Stimulated activated CD4-positive, alpha-beta T cell treated with anti-CD3 and anti-CD28 coated beads, Interleukin-15, amount 100 ng/mL, for 24 hours (primary cell): ENCODE measurements at places on chromosomes 1 and 21.

DNA sequence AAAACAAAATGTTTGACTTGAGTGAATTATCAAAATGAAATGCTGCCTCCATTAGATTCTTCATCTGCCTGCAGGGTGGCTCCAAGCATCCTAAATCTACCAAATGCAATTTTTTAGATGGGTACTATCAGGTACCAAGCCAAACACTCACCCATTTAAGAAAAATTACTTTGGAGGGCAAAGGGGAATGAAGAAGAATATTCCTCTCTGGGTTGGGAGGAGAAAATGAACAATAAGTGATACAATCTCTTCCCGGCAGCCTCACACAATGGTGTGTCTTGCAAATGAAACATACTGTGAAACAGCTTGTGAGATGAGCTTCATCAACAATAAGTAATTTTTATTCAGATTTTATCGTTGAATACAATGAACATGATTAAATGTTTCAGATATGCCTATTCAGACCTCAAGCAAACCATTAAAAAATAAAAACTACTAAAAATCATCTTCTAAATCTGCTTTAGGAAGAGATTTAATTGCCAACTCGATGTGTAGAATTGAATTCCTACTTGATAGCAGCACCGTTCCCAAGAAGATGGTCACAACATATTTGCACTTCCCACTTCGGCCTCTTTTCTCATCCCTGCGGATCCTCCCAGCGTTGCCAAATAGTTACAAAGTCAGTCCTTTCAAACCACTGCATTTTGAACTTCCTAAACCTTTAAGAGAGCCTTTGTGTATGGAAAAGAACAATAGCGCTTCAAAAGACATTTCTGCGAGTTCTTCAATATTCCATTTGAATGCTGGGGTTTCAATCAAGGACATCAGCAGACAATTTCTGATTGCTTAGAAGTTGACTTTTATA lies 2.7 kb downstream of the DAB1 start:
- DNase-seq, result no peak

DNA sequence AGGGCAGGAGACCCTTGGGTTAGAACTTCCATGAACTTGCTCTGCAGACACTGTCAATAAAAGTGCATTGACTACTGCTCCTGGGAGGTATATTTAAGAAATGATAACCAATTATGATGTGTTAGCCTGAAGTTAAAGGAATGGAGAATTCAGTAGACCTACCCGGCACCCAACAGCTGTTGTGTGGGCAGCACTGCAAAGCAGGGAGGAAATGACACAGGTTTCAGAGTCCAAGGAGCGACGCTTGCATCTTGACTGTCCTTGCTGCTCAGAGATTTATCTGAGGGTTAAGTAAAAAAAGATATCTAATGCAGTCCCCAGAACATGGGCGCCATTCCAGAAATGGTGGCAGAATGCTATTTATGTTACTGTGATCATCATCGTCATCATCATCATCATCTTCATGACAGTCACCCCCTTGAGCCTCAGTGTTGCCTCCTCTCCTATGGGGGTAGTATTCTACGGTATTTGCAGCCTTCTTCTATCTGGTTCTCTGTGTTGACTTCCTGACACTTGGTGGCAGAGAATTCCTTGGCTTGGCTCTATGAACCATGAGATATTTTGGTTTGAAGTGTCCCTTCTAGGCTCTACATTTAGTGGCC lies 225.9 kb downstream of the KAZN start:
- DNase-seq, result no peak

DNA sequence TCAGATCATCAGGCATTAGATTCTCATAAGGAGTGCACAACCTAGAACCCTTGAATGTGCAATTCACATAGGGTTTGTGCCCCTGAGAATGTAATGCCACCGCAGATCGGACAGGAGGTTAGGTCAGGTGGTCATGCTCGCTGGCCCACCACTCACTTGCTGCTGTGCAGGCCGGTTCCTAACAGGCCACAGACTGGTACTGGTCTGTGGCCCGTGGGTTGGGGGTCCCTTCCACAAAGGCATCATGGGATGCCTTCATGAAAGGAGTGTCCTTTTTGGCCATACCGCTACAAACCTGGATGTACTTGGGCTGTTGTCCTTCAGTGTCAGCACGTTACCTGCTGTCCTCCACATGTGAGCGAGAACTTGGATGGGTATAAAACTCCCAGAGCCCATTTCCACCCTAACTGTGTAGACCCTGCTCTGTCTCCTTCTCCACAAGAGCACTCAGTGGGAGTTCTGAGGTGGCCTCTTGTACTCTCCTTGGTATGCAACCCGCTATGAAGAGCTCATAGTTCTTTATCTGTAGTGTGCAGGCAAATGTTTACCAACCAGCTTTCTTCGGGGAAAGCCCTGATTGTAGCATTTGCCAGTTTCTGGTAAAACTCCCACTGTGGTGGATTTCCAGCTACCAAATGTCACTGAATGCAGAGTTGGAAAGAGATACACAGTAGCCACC lies 41.7 kb upstream of the SLC19A1 start:
- DNase-seq, result no peak

GRCh38 chr21:44021064-44021463 lies 9.0 kb downstream of the TRAPPC10 start:
- DNase-seq, result no peak

DNA sequence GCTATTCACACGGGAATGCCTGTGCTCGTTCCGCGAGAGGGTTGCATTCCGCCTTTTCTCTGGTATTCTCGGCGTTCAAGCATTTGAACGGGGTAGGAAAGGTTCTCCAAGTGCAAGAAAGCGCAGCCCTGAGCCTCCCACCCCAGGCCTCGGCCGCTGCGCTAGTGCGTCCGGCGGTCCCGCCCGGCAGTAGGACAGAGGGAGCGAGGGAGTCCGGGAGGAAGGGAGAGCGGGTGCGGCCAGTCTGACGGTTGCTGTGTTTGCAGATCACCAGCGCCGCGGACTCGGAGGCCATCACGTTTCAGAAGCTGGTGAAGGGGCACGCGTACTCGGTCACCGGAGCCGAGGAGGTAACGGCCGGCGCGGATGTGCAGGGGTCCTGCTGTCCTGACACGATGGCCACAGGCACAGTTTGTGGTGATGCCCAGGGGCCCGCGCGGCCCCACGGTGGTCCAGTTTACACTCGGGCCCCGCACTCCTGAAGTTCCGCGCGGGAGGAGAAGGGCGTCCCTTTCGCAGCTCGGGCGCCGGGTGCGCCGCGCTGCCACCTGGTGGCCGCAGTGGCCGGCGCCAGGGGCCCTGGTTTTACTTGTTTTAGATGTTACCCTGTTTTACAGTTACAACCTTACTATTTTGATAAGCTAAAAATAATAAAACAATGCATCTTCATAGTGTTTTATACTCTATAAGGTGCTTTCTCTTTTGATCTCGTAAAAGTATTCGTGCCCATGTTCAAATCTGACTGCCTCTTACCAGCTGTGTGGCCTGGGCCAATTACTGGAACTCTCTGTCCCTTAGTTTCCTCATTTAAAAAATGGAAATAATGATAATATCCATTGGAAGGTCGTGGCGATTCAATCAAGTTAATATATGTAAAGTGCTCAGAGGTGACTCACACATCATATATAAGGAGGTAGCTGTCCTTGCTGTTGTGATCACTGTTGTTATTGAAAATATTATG lies 36.7 kb downstream of the CAPN2 start:
- DNase-seq, result peak; percentile 72

DNA sequence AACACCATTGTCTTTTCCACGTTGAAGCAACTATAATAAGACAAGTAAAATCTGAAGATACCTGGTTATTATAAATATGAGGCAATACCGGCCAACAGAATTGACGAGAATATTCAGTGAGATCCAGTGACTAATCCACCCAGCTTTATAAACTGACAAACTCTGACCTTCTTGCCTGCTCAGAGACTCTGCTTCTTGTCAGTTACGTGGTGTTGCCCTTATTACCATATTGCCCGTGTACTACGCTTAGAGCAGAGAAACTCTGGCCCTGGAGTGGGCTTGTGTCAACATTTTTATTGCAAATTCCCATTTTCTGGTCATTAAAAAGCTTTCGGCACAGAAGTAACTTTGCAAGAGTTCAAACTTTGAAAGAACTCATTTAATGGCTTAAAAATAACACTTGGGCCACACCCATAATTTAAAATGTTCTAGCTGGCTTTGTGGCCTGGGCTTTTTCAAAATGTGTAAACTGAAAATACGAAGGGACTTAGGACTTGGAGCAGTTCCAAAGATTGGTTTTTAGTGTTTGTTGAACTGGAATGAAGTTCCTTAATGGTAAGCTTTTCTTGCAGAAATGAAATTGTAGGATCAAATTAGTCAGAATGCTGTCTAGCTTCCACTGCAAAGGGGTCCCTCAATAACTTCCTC lies 266.2 kb downstream of the LMO4 start:
- DNase-seq, result no peak

- no peak for DNase-seq
These were observed 29.4 kb downstream of the HMGB4 start for GRCh38 chr1:33893147-33893830.

DNA sequence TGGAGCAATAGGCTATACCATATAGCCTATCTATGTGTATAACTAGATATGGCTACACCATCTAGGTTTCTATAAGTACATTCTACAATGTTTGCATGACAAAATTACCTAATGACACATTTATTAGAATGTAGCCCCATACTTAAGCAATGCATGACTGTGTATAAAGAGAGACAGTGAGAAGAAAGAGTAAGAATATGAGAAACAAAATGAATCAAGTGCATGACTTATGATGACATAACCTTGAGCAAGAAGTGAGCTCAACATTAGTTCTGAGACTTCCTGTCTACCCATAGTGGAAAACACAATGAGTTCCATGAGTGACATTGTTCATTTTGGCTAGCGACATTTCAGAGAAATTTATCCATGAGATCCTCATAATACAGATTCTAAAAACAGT lies 10.1 kb downstream of the SLC44A5 start:
- DNase-seq, result no peak

GRCh38 chr1:206108635-206109034 lies 8.6 kb downstream of the AVPR1B start:
- no peak for DNase-seq
